ENCODE measurements at places on chromosomes 6 and 20. TPM values are rescaled to one million over a fixed set of nuclear protein-coding genes. Genes with fewer than 3 reads are reported as not detected.

GRCh38 chr6:4848382-4849068 lies 72.3 kb downstream of the CDYL start:
- no peak for DNase-seq

GRCh38 chr20:52268184-52268749 lies 76.7 kb upstream of the ZFP64 start:
- DNase-seq = no peak

DNA sequence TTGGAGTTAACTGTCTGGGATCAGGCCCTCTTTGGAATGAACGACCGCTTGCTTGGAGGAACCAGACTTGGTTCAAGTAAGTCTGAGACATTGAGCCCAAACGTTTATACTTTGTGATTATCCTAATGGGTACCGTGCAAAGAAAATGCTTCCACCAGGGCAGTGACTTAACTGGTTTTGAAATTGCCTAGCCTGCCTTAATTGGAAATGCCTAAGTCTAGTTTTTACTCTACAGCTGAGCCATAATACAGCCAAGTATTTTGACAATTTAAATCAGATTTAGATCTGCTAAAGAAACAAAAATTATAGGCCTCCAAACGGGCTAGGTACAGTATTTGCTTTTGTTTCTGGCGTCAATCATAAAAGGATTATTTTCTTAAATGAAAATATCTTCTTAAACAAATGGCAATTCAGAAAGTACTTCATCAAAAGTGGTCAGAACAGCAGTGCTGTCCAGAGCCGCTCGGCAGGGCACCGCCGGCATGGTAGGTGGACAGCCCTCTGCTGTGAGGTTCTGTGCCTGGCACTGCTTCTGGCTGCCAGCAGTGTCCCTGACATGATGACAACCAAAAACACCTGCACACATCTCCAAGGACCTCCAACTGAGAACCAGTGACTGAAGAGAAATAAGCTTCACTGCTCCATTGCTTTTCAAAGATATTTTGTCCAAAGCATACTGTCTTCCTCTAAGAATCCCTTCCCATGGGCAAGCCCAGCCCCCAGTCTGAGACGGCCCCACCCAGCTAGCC lies 55.6 kb downstream of the EZR start:
- no peak for DNase-seq

DNA sequence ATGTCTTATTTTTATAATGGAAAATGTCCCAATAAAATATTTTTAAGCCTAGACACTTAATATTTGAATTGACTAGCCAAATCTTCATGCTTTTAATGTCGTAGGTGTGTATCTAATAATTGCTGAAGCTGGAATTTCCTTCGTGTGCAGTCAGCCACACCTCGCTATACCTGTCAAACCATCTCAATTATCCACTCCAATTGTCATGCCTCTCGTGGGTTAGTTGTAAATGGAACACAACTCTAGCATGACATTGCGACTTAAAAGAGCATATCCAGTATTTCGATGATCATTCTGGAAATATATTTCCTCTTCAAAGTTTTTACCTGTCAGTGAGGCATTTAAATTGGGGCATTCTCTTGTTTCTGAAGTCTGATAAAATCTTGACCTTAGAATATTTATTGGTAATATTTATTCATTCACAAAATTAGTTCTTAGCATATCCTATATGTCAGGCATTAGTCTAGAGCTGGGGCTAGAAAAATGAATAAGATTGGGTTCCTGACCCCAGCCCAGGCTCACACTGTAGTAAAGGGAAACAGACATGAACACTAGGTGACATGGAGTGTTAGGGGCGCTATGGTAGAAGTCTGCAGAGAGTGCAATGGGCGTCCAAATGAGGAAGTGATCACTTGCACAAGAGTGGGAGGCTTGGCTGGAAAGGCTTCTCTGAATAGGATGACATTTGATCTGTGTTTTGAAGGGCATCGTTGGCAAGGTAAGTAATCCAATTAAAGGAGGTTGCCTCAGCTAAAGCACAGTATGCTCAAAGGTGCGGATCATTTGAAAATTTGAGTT lies 11.0 kb upstream of the CFAP206 start:
- no peak for DNase-seq

DNA sequence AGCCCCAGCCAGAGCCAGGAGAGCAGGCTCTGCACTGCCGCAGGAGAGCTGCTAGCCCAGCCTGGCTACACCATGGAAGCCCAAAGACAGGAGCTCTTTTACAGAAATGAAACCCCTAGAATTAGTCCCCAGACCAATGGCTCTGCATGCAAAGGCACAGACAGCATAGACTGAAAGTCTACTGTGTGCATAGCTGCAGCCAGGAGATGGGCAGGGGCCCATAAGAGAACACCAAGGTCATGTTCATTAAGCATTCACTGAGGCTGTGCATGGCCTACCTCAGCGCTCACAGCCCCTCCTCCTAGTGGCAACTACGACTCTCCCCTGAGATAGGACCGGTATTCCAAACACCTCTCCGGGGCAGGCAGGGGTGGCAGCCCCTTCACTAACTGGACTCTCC lies 34.9 kb downstream of the SNX5 start:
- DNase-seq = no peak

GRCh38 chr6:158557927-158558326 lies 2.0 kb upstream of the TMEM181 start:
- no peak for DNase-seq

DACT2 gene
- not detected for total RNA-seq

IP6K3 gene
- total RNA-seq = not detected

CCN5 gene
- not detected for total RNA-seq

Measured in activated CD8-positive, alpha-beta T cell treated with anti-CD3 and anti-CD28 coated beads, Interleukin-2, amount 10 ng/mL, durations not matched to agents 7 days and 5 days (primary cell).